M059J (cell line): ENCODE measurements at places on chromosomes 11 and 22. TPM values are rescaled to one million over a fixed set of nuclear protein-coding genes. Genes with fewer than 3 reads are reported as not detected.

Gene RAB39A
- total RNA-seq: 0.10 and 1.2 TPM in 2 replicates

Gene FAM227A
- total RNA-seq: 0.17 and 0.79 TPM in 2 replicates

Gene CFAP68
- 26.7 and 28.3 TPM in 2 replicates for total RNA-seq

Gene ASPHD2
- total RNA-seq: 2.7 and 3.8 TPM in 2 replicates

Gene ZP1
- 1.3 TPM in 1 of 2 replicates, not detected in the other for total RNA-seq

Gene GRAP2
- 0.15 and 0.22 TPM in 2 replicates for total RNA-seq

Gene PHF21B
- total RNA-seq: not detected in 2 replicates

Gene ZNF214
- 1.4 and 6.2 TPM in 2 replicates for total RNA-seq

Gene PAX6
- 30.6 and 36.2 TPM in 2 replicates for total RNA-seq

Gene ZFTA
- total RNA-seq: 4.0 and 5.7 TPM in 2 replicates

Gene TRIM77
- total RNA-seq: not detected in 2 replicates

Gene C11orf91
- total RNA-seq: not detected in 2 replicates

Gene CARD18
- not detected in 2 replicates for total RNA-seq

Gene KCNJ11
- not detected in 2 replicates for total RNA-seq

Gene FOLR1
- total RNA-seq: 1.4 and 2.8 TPM in 2 replicates

Gene KBTBD3
- total RNA-seq: 2.6 and 3.6 TPM in 2 replicates

Gene SHISAL1
- 0.07 and 0.32 TPM in 2 replicates for total RNA-seq

Gene GLB1L3
- not detected in 2 replicates for total RNA-seq

Gene EFCAB6
- total RNA-seq: 0.54 TPM in 1 of 2 replicates, not detected in the other

Gene OR51A7
- total RNA-seq: not detected in 2 replicates

Gene OR10A2
- not detected in 2 replicates for total RNA-seq

Gene MORC2
- 7.8 and 21.6 TPM in 2 replicates for total RNA-seq

Gene KCNJ5
- not detected in 2 replicates for total RNA-seq

Gene MS4A15
- not detected in 2 replicates for total RNA-seq

Gene CNGA4
- not detected in 2 replicates for total RNA-seq

Gene ZNF70
- total RNA-seq: 2.6 and 2.7 TPM in 2 replicates

Gene PDE2A
- total RNA-seq: 1.2 and 4.6 TPM in 2 replicates

Gene APOBEC3H
- total RNA-seq: 1.7 TPM in 1 of 2 replicates, not detected in the other

Gene RBM4
- total RNA-seq: 93.6 and 126 TPM in 2 replicates
